Pericardium fibroblast (primary cell): ENCODE measurements at places on chromosomes 11 and 22. TPM values are rescaled to one million over a fixed set of nuclear protein-coding genes. Genes with fewer than 3 reads are reported as not detected.

Gene HEPHL1
- total RNA-seq, result not detected in 2 replicates

Gene TMPRSS4
- total RNA-seq, result not detected in 2 replicates

Gene CDON
- total RNA-seq, result 49.0 and 81.3 TPM in 2 replicates

Gene BTBD18
- not detected in 2 replicates for total RNA-seq

Gene DEFB131B
- total RNA-seq, result not detected in 2 replicates

Gene PLAAT5
- total RNA-seq, result 2.3 and 3.5 TPM in 2 replicates

Gene AHNAK
- 358 and 476 TPM in 2 replicates for total RNA-seq

Gene IGF2
- total RNA-seq, result 539 and 549 TPM in 2 replicates

Gene PVALB
- not detected in 2 replicates for total RNA-seq

Gene ZNF280B
- 1.2 and 1.7 TPM in 2 replicates for total RNA-seq

Gene KREMEN1
- total RNA-seq, result 3.7 and 10.3 TPM in 2 replicates

Gene GLYATL2
- total RNA-seq, result 0.17 and 1.1 TPM in 2 replicates

Gene FAM180B
- 0.12 and 1.3 TPM in 2 replicates for total RNA-seq

Gene JAML
- total RNA-seq, result not detected in 2 replicates

Gene ALDH3B1
- 26.4 and 46.8 TPM in 2 replicates for total RNA-seq

Gene ZBTB3
- 6.1 and 8.3 TPM in 2 replicates for total RNA-seq

Gene OMP
- total RNA-seq, result not detected in 2 replicates

Gene NNMT
- total RNA-seq, result 1,325 and 1,634 TPM in 2 replicates

Gene BRSK2
- 0.09 and 1.6 TPM in 2 replicates for total RNA-seq

Gene C11orf65
- total RNA-seq, result 0.09 and 3.6 TPM in 2 replicates

Gene OR8A1
- total RNA-seq, result not detected in 2 replicates

Gene VSIG2
- not detected in 2 replicates for total RNA-seq

Gene TEX54
- total RNA-seq, result not detected in 2 replicates

Gene KCNQ1OT1
- 1.4 TPM in 2 replicates for total RNA-seq

Gene RHOD
- 23.5 and 28.9 TPM in 2 replicates for total RNA-seq

Gene TCN1
- total RNA-seq, result not detected in 2 replicates

Gene ACRV1
- total RNA-seq, result not detected in 2 replicates

Gene SOX6
- 0.09 and 0.47 TPM in 2 replicates for total RNA-seq

Gene CHRNA10
- total RNA-seq, result 0.12 and 1.0 TPM in 2 replicates

Gene NCAM1
- total RNA-seq, result 2.6 and 17.3 TPM in 2 replicates

Gene TRPM5
- 0.12 TPM in 1 of 2 replicates, not detected in the other for total RNA-seq

Gene CCDC73
- total RNA-seq, result not detected in 2 replicates

Gene OR8H1
- not detected in 2 replicates for total RNA-seq
